Left renal cortex interstitium (tissue), 4 donors: ENCODE measurements at places on chromosomes 13 and 19.

- no peak for DNase-seq
Measured at GRCh38 chr19:30450100-30450499, 77.9 kb downstream of the ZNF536 start.

DNA sequence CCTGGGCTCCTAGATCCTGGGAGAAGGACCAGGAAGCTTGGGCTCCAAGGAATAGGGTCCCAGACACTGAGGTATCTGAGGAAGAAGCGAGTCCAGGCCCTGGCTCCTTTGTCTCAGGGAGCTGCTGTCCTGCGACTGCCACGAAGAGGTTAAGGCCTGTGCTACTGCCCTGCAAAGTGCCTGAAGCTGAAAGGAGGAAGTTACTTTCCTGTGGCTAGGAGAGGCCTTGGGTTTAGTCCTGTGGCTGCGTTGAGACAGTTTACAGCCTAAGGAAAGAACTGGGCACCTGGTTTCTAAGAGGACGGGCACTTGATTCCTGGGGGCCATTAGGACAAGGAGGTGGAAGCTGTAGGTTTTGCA is 2.8 kb downstream of the MYADM start:
- DNase-seq, result no peak

GRCh38 chr19:15498910-15499309 is 9.4 kb upstream of the CYP4F22 start:
- no peak for DNase-seq

GRCh38 chr19:35755131-35755549 is 1.7 kb downstream of the HSPB6 start:
- no peak for DNase-seq

GRCh38 chr13:68261105-68261504 is 1031.0 kb upstream of the PCDH9 start:
- no peak for DNase-seq

- DNase-seq, result no peak
Measured at GRCh38 chr13:21837841-21838551, 167.1 kb downstream of the FGF9 start.

DNA sequence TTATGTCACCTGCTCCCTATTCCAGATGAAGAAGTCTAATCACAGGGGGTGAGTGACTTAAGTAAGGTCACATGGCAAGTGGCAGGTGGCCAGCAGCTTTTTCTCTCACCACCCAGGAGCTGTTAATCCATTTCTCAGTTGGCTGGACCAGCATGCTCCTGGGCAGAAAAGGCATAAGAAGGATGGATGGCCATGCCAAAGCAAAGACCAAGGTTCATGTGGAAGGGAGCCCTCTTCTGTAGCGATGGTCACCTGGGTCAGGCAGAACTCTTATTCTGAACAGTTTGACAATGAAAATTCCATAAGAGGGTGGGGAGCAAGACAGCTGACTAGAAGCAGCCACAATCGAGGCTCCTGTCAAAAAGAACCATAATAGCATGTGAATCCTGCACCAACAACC is 538.1 kb downstream of the SUCLA2 start:
- no peak for DNase-seq

DNA sequence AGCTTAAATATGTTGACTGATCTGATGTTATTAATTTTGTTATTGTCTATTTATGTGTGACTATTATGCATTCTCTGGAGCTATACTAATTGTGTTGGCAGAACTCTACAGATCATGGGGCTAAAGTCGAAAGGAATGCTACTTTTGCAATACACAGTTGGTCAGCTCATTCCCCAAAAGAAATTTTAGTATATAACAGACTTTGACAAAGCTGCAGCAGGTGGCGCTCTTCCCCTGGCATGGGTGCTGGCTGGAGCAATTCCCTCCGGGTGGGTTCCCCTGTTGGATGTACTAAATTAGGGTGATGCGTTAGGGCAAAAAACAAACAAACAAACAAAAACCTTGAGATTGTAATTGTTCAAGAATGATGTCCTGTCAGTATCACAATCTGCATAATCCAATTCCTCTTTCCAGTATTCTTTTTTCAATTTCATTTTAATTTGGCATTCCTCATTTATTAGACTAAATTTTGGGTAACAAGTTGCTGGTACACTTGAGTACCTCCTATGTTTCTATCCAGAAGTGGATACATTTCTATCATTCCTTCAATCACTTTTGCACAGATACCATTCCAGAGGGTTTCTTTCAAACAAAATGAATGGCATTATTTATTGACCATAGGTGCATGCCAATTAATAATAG is 322.8 kb upstream of the EDNRB start:
- DNase-seq, result peak; percentile 9

- no peak for DNase-seq
Measured at GRCh38 chr13:74987124-74987690, 494.8 kb downstream of the TBC1D4 start.

- no peak for DNase-seq
Measured at GRCh38 chr19:55178781-55179599, 1.1 kb downstream of the SYT5 start.

GRCh38 chr13:60482012-60482411 is 85.0 kb downstream of the TDRD3 start:
- no peak for DNase-seq

- no peak for DNase-seq
Measured at GRCh38 chr13:20340759-20341171, 108.6 kb upstream of the GJB6 start.

GRCh38 chr13:49295244-49295643 is 47.5 kb downstream of the CDADC1 start:
- no peak for DNase-seq

DNA sequence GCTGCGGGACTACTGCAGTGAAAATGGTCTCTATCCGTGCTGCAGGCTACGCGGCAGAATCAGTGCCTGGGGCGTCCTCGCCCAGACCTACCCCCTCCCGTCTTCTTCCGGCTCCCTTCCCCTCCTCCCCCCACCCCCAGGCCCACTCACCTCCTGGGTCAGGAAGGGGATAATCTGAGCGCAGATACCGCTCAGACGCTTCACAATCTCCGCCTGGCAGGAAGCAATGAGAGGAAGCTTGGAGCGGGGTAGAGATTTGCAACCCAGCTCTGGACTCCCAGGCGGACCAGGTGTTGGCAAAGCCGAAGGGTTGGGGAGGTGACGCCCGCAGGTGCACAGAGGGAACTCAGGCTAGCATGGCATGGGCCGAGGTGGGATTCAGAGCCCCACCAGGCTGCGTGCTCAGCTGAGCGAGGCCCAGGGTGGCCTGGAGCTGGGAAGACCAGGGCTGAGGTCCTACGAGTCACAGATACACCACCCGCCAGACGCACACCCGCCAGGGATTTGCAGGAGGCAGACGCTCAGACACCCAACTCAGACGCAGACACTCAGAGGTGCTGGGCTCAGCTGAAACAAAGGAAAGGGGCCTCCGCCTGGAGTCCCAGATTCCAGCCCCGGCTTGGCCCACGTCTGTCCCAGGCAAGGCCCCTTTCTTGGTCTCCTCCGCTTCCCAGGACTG is 4.1 kb downstream of the TLE2 start:
- no peak for DNase-seq

- peak; percentile 61 for DNase-seq
Measured at GRCh38 chr13:75480671-75481175, 1.2 kb downstream of the TBC1D4 start.

GRCh38 chr19:287381-287871 is 3.8 kb downstream of the PLPP2 start:
- no peak for DNase-seq

DNA sequence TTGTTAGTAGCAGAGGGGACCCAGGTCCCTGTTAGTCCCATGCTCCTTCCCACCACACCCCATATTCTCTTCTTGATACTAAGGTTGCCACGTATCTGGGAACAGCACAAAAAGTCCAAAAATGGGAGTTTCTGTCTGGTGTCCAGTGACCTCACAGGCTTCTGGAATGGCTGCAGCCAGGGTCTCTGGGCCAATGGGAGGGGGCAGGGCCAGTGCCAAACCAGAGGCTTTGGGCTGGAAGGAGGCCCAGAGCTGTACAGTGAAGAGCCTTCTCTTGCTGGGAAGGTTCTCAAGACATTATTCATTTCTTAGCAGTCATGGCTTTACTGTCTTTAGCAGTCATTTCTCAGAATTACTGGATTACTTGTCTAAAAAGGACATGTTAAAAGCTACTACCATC is 119.2 kb downstream of the FRY start:
- DNase-seq, result no peak

GRCh38 chr19:44816301-44816700 is 7.4 kb downstream of the BCAM start:
- no peak for DNase-seq

DNA sequence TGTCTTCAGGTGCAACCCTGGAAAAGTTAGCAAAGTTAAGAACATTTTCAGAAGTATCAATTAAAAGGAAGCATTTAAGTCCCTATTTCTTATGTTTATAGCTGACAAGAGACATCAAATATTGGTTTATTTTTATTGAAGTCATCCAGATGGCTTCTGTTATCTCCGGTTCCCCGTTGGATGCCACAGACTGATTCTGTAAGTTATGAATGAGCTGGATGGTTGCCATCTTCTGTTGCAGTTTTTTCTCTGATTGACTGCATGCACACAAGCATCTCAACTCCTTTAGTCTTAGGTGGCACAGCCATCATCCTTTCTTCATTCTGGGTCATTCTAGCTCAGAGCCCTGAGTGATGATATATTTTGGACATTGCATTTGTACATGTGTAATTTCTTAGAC is 10.6 kb upstream of the OXGR1 start:
- DNase-seq, result no peak

- no peak for DNase-seq
Measured at GRCh38 chr19:19627621-19628500, at the start of gene LPAR2. Gene LPAR2 (minus strand): TSS chr19:19628220. CDS start chr19:19627275, 945 bp downstream.

- no peak for DNase-seq
Measured at GRCh38 chr19:1590641-1591397, 1.8 kb downstream of the MBD3 start.

- DNase-seq, result no peak
Measured at GRCh38 chr13:26993780-26994179, 177.8 kb downstream of the USP12 start.

DNA sequence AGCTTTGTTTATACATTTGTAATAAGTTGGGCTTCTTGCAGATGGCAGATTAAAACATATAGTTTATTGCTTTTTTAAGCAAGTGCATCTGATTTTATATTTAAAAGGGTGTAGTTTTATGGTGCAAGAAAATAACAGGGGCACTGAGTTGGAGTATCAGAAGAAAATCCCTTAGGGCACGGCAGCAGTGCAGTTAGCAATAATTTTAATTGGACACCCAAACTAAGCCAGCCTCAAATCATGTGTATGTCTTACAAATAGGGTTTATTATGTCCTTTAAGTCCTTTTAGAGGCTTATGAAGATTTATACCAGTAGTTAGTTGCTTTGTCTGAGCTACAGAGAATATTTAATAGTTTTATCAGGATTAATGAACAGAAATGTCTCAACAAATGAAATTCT is 57.5 kb downstream of the GPC6 start:
- no peak for DNase-seq

- DNase-seq, result no peak
Measured at GRCh38 chr19:37975071-37975470, 68.1 kb downstream of the SIPA1L3 start.

GRCh38 chr19:1063030-1063908 is 3.7 kb upstream of the ARHGAP45 start:
- DNase-seq, result no peak

DNA sequence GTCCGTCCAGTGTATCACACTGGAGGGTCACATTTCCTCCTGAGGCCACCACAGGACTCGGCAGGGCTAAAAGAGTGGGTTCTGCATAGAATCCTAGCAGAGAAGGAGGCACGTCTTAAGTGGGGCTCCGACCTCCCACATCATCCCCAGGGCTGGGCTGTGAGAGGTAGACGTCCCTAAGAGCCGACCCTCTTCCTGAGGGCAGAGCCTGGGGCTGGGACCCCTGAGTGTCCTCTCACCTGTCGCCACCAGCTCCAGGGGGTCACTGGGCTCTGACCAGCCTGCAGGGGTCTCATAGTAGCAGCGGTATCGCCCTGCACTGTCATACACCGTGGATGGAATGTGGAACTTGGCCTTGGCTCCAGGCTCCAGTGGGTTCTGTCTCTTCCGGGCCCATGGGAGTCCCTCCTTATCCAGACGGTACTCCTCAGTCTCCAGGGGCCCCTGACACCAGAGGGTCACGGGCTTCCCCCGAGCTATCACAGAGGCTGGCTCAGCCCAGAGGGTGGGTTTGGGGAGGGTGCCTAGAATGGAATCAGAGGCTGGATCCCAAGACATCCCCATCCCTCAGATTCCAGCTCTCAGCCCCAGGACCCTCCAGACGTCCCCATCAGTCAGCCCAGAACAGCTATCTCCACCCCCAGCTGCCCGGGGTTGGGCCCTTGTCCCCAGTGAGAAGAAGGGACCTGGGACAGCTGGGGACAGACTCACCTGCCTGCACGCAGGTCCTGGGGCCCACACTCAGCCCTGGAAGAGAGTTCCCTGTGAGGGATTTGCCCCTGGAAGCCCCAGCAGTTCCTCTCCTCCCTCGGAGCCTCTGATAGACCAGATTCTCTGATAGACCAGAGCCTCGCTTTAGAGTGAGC is 590 bp downstream of the LILRB5 start:
- DNase-seq, result no peak

DNA sequence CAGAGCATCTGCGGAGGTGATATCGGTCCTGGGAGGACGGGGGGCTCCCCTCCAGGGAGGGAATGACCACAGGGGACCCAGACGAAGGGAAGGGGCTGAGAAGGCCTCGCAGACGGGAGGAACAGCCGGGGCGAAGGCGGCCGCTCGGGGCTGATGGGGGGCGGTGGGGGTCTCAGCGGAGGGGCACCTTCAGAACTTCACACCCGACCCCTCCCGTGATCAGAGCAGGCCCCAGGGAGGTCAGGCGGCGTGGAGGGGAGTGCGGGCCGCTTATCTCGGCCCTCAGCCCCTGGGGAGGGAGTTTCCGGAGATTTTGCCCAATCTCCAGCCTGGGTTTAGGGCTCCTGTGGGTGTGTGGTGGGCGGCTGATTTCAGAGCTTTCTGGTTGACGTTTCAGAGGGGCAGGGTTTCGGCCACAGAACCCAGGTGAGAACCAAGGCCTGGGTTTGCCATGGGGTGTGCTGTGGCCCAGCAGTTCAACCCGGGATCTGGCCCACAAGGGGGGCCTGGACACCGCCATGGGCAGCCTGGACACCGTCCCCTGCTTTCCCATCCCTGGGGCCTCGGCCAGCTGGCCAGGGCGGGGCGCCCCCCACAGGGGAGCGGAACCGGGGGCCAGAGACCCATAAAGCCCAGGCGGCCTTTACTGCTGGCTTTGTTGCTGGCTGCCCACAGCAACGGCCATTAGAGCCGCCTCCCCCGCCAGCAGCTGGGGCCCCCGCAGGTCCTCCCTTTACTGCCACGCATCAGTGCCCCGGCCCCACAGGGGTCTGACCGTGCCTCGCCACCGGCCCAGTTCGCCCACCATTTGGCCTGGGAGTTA is 29.0 kb downstream of the ARID3A start:
- DNase-seq, result no peak

DNA sequence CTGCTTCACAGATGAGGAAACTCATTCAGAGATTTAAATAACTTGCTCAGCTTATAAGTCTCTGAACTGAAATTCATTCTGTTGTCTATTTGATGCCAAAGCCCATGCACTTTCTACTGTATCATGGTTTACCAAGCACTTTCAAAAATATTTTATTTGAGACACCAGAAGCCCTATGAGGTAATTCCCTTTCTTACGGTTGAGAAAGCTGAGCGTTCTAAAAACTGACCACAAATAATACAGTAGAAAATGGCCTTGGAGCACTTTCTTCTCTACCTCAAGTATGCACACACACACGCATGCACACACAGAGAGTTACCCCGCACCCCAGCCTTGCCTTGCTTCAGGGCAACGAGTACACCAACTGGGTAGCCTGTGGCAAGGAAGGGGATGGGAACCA is 228.5 kb downstream of the RFC3 start:
- no peak for DNase-seq

- DNase-seq, result no peak
Measured at GRCh38 chr13:77637588-77637987, 59.9 kb upstream of the SLAIN1 start.

- DNase-seq, result no peak
Measured at GRCh38 chr19:43674596-43674995, 4.6 kb upstream of the PLAUR start.
